ENCODE measurements at places on chromosomes 3 and 15.

GRCh38 chr3:18066899-18067582 is 324.6 kb upstream of the TBC1D5 start:
- no peak for DNase-seq

GRCh38 chr15:71237456-71238188 is 122.4 kb downstream of the THSD4 start:
- no peak for DNase-seq

- no peak for DNase-seq
Measured at GRCh38 chr3:72279631-72280041, 494.7 kb upstream of the PROK2 start.

- DNase-seq = no peak
Measured at GRCh38 chr3:150261958-150262357, 146.1 kb upstream of the TSC22D2 start.

- no peak for DNase-seq
Measured at GRCh38 chr3:48738144-48738536, 21.1 kb upstream of the IP6K2 start.

GRCh38 chr3:190182418-190183043 is 61.8 kb upstream of the P3H2 start:
- DNase-seq = no peak

DNA sequence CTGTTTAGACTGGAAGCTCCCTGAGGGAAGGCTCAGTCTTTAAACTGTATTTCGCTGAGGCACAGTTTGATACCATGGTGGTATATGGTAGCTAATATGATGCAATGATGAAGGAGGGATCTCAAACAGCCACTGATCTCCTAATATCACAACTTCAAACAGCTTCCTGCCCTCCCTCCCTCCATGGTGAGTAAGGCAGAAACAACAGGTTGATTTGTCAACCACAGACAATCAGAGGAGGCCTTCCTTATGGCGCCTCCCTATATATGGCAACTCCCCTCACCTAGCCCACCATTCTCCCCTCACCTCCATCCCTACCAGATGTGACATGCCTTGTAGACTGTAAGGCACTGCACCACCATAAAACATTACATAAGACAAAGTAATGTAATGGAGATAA is 316.5 kb upstream of the ICE2 start:
- DNase-seq = no peak

DNA sequence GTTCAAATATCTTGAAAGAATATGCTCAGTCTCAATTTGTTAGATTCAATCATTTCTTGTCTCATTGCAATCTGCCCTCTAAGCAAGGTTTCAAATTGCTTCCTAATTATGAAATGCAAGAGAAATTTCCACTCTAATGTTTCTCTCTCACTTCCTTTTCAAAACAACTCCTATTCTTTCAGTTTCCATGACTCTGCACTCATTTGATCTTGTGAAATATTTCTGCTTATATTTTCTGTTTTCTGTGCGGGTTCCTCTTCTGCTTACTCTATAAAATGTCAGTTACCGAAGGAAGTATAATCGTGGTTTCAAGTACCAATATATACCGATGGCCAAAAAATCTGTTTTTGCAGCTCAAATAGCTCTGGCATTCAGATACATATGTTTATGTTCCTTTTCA is 521.9 kb upstream of the NAALADL2 start:
- DNase-seq = no peak

- DNase-seq = no peak
Measured at GRCh38 chr15:64969401-64969800, 20.3 kb downstream of the SPG21 start.

DNA sequence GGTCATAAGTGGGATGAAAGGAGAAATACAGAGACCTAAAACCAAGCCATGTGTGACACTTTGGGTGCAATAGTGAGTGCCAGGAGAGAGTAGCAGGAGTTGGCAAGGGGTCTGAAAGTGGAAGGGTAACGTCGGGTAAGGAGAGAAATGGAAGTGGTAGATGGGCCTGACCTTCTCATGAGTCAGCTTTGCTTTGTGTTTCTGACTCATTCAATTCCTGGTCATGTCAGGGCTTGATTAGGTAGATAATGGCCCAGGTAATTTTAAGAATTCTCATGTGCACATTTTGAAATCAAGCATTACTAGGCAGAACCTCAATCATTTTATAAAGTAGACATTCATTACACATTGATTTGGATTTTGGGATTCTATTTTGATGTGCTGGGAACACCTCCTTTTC is 262.5 kb downstream of the SOX2 start:
- no peak for DNase-seq

DNA sequence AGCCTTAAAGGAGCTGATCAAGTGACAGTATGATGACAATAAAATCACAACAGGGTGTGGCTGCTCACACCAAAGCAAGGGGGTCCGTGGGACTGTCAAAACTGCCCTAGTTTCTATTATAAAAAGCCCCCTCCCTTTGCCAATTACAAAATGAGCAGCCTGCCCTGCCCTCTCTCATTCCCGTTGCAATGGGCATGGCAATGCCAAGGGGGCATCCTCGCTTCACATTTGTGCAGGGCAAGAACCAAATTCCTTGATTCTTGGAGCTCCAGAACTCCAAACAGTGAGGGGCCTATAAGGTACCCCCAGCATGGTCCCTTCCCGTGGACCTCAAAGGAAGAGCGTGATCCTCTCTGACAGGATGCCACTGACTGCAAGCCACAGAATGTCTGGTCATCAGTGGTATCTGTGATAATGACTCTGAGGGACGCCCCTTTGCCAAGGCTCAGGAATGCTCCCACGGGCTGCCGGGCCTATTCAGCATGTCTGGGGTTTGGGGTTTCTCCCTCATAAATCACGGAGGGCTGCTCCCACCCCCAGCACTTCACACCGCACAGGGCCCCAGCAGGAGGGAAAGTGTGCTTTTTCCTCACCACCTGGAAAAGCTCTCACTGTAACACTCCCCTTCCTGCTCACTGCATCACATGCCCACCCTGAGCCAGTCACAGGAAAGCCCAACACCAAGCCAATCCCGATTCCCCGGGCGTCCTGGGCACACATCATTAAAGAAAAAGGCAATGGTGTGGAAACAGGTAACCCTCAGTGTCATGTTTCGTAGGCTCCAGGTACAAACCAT is 105.1 kb upstream of the TRPM1 start:
- DNase-seq = no peak

- no peak for DNase-seq
Measured at GRCh38 chr15:40438712-40439111, 2.0 kb upstream of the BAHD1 start.

- no peak for DNase-seq
Measured at GRCh38 chr15:67835297-67836133, 4.3 kb downstream of the RNU6-1 start.

GRCh38 chr15:43093026-43093425 is 12.8 kb downstream of the UBR1 start:
- no peak for DNase-seq

GRCh38 chr3:186340204-186340603 is 21.8 kb downstream of the DGKG start:
- DNase-seq = no peak

- DNase-seq = no peak
Measured at GRCh38 chr15:82848241-82848993, 39.0 kb downstream of the WHAMM start.

DNA sequence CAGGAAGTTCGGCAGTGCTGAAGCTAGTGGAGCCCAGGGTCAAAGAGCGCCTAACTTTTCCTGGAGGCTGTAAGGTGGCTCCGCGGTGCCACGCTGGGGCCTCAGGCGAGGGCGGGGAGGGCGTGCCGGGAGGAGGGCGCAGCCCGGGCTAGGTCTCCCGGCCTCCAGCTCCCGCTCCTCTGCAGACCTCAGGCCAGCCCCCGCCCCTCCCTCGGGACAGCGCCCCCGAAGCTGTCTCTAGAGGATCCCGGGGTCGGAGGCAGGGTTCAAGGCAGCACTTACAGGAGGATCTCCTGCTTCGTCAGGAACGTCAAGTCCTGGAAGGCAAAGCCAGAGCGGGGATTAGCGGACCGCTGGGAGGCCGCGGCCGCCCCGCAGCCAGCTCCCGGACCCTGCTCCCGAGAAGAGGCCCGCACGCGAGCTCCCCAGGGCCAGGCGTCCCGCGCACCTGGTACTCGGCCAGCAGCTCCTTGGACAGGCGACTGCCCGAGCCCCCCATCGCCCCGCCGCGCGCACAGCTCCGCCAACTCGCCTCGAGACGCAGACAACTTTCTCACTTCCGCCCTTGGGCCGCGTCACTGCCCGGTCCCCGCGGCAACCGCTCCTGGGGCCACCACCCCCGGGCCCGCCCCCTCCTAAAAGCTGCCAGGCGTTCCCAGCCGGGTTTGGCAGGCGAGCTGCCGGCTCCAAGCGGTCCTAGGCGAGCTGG is at the start of gene CIB1:
Gene CIB1 (minus strand): TSS at position 555 of the 709 bp plus-strand sequence. CDS start 56 bp downstream, at position 499.
- no peak for DNase-seq

- DNase-seq = no peak
Measured at GRCh38 chr15:70562906-70563305, 200.5 kb downstream of the UACA start.

GRCh38 chr15:80404057-80404760 is at the start of gene ARNT2:
Gene ARNT2 (plus strand): TSS chr15:80404382. CDS start chr15:80404516, 134 bp downstream.
- no peak for DNase-seq

DNA sequence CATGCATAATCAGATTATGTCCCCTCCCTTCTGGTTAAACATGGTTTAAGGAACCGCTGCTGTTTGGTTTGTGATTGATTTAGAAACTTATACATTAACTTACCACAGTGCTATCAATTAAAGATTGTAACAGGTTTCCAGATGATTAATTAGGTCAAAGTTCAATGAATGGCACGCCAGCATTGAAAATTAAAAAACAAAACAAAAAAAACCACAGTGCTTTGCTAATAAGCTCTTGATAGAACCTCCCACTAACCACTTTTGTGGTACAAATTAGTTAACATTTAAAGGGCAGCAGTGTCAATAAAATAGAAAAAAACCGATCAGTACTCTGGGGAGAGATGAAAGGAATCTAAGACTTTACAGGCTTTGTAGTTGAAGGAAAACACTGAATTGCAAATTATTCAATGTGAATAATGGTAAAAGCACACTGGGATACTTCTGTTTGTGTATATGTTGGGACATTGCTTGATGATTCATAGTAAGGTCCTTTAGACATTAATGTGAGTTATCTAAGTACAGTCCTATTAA is 7.6 kb upstream of the C3orf38 start:
- DNase-seq = no peak

DNA sequence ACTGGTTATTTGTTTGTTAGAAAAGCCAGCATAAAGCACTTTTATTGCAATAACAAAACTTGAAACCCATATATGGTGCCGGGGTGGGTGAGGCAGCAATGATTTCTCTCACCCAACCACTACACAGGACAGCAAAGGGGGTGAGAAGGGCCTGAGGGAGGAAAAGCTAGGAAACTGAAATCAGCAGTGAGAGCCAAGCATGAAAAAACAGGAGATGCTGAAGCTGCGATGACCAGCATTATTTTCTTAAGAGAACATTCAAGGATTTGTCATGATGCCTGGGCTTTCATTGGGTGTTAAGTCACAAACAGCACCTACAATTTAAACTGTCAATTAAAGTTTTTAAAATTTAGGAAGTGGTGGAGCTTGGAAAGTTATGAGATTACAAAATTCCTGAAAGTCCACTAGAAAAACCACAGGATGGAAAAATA is 11.9 kb upstream of the TM4SF4 start:
- DNase-seq = no peak

- DNase-seq = no peak
Measured at GRCh38 chr3:28449398-28449797, 100.8 kb upstream of the AZI2 start.

DNA sequence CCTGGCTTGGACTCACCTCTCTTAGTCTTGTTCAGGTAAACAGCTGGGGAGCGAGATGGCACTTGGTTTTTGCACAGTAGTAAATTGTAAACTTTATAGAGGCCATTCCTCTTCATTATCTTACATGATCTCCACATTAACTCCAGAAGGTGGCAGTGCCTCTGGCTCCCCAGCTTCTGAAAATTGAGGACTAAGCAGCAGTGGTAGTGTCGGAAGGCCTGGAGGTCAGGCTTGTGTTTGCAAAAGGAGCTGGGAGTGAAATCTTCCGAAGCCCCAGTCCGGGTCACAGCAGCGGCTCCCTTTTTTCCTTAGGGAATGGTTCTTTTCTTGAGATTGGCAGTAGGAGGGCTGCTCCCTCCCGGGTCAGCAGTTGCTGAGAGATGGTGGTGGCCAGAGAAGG is 85.7 kb downstream of the FNDC3B start:
- no peak for DNase-seq

GRCh38 chr3:114221165-114221880 is 16.1 kb downstream of the ZNF80 start:
- no peak for DNase-seq

GRCh38 chr3:131447349-131447748 is 55.4 kb downstream of the MRPL3 start:
- no peak for DNase-seq

DNA sequence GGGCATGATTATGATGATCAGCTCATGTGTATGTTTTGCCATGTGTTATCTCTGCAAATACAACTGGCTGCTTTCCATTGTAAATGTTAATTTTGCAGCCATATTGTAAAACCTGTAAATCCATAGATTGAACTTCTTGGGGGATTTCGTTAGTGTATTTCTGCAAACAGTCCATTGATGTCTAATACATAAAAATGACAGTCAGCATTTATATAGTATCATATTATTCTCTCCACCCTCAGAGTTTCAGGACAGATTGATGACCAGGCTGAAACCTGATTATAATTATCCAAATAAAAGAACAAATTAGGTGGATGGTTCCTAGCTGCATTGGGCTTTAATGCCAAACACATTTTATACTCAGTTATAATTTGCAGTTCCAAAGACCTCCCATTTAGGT is 276.8 kb downstream of the FEZF2 start:
- DNase-seq = no peak

DNA sequence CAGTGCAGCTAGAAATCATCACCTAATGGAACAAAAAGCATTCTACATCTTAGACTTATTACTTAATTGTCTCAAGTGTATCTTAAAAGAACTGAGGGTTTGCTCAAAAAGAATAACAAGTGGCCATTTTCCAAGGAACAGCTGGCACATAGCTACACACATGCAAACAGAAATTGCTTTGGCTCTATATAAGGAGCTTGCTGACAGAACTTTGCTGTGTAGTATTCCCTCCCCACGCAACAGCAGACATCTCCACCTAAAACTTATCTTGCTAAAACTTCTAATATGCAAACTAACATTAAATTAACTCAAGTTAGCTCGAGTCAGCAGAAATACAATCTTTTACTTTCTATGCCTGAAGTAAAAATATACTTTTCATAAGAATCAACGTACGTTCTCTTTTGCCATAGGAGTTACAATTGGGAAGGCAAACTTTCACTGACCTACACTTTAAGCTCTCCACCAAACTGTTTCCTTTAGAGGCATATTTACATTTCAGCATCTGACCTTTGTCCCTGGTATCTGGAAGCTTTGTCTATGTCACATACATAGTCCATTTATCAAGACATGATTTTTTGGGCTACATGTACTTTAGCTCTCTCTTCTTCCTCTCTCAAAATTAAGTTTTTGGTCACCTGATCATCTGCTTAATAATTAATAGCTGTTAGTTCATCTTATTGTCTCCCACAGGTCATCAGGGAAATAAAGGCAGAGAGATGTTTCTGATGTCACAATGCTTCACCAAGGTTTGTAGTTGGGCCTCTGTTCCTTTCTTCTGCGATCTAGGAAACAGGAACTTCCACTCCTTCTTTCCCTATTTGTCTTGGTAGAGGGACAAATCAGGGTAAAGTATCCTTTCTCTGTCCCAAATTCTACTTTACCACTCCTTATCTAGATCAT is 163.4 kb upstream of the AGTR1 start:
- DNase-seq = no peak

GRCh38 chr3:183587336-183587735 is 31.8 kb upstream of the KLHL6 start:
- no peak for DNase-seq

- no peak for DNase-seq
Measured at GRCh38 chr3:27643355-27643754, 78.8 kb downstream of the EOMES start.

- no peak for DNase-seq
Measured at GRCh38 chr15:40102897-40103858, 5.5 kb downstream of the BMF start.

Data from iPS DF 6.9 (cell line).